ENCODE measurements at places on chromosomes 2 and 18.

GRCh38 chr2:152376385-152376784 is 41.4 kb downstream of the FMNL2 start:
- no peak for DNase-seq

GRCh38 chr18:10856132-10856531 is 293.2 kb downstream of the PIEZO2 start:
- no peak for DNase-seq

- no peak for DNase-seq
These were observed 1142.3 kb downstream of the RPIA start for GRCh38 chr2:89833780-89834117.

- DNase-seq: no peak
These were observed 8.7 kb downstream of the CTIF start for GRCh38 chr18:48547531-48547981.

DNA sequence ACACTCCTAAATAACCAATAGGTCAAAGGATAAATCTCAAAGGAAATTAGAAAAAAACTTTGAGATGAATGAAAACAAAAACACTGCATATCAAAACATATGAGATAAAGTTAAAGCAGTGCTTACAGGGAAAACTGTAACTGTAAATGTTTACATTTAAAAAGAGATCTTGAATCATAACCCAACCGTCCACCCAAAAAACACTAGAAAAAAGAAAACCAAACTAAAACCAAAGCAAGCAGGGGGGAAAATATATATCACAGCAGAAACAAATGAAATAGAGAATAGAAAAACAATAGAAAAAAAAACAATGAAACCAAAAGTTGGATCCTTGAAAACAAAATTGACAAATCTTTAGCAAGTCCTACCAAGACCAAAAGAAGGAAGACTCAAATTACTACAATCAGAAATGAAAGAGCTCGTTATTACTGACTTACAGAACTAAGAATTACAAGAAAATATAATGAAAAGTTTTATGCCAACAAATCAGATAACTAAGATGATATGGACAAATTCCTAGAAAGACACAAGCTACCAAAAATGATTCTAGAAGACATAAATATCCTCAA is 65.6 kb downstream of the TLK1 start:
- no peak for DNase-seq

DNA sequence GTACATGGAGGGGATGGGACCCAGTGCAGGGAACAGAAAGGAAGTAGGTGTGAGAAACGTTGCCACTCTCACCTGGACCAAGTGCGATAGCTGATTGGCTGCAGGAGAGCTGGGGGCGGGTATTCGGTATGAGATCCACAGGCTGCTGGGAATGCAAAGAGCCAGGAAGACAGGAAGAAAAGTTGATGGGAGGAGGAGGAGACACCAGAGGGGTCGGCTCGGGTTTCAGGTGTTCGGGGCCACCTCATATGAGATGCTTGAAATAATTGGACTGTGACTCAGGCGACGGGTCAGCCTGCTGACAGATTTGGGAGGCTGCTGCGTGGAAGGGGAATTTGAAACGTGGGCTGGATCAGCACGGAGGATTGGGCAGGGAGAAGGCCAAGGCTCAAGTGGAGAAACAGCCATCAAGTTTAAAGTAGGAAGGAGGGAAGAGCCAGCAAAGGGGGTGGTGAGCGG is 65.1 kb downstream of the MRPS9 start:
- no peak for DNase-seq
